NCI-H1694 (cell line): ENCODE measurements at places on chromosomes 6 and 20.

GRCh38 chr20:5667705-5668528, 82.3 kb upstream of the SHLD1 start:
- no peak for DNase-seq

DNA sequence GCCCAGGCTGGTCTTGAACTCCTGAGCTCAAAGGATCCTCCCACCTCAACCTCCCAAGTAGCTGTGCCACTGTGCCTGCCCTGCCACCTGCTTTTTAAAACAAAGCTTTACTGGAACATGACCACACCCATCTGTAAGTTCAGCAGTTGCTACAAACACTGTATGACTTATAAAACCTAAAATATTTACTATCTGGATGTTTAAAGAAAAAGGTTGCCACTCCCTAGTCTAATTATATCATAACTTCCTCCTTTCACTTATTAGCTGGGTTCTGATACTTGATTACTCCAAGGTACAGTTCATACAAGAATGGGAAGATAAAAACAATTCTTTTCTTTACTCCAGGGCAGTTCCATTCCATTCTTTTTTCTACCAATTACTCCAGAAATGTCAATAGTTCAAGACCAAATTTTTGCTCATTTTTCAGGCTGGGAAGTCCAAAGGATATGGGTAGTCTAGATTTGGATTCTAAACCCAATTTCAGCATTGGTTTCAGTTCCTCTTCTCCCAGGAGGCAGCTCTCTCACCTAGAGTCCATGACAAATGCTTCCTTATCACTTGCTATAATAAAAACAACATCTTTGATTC, 63.1 kb downstream of the SEC63 start:
- DNase-seq = no peak

GRCh38 chr6:135850882-135851281, 619 bp upstream of the PDE7B start:
- DNase-seq = no peak

- DNase-seq = no peak
Observed at GRCh38 chr6:52671676-52672075, 763 bp downstream of the TMEM14A start.

DNA sequence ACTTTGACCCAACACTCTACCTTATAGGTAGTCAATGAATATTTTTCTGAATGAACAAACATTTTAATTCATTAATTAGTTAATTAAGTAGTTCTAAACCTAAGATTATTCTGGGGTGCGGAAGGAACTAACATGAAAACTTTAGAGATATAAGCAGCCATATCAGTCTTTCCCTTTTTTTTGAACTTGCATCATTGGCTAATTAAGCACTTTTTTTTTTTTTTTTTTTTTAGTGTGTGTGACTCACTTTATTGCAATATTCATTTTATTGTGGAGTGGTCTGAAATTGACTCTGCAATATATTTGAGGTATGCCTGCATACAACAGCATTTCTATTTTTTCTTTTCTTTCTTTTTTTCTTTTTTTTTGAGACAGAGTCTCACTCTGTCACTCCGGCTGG, 21.8 kb upstream of the AMD1 start:
- no peak for DNase-seq

DNA sequence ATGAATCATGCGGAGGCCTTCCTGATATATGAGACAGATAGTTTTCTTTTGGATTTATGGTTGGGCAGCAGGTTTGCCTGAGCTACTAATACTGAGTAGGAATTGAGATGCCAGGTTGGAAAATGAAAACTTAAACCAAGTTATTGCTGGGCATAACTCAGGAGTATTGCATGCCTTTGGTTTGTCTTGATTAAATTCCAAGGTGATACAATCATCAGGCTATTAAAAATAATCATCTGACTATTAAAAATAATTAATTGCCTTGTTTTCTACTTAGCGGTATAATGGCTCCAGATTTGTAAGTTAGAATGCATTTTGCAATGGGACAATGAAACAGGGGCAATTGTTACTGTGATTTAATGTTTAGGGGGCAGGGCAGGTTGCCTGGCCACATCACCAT, 15.5 kb upstream of the RNF144B start:
- DNase-seq = no peak
